ENCODE measurements at places on chromosomes 6 and 20. TPM values are rescaled to one million over a fixed set of nuclear protein-coding genes. Genes with fewer than 3 reads are reported as not detected.

The ADAM33 gene
- total RNA-seq = not detected

The ATP6V1G2 gene
- 1.4 TPM for total RNA-seq

The ECHDC1 gene
- total RNA-seq = 43.7 TPM

The ADGRF4 gene
- total RNA-seq = not detected

The TFAP2D gene
- total RNA-seq = not detected

The TINAG gene
- not detected for total RNA-seq

Data from activated CD4-positive, alpha-beta memory T cell treated with anti-CD3 and anti-CD28 coated beads for 36 hours (primary cell).